ENCODE measurements at places on chromosomes 3 and 15. TPM values are rescaled to one million over a fixed set of nuclear protein-coding genes. Genes with fewer than 3 reads are reported as not detected.

DNA sequence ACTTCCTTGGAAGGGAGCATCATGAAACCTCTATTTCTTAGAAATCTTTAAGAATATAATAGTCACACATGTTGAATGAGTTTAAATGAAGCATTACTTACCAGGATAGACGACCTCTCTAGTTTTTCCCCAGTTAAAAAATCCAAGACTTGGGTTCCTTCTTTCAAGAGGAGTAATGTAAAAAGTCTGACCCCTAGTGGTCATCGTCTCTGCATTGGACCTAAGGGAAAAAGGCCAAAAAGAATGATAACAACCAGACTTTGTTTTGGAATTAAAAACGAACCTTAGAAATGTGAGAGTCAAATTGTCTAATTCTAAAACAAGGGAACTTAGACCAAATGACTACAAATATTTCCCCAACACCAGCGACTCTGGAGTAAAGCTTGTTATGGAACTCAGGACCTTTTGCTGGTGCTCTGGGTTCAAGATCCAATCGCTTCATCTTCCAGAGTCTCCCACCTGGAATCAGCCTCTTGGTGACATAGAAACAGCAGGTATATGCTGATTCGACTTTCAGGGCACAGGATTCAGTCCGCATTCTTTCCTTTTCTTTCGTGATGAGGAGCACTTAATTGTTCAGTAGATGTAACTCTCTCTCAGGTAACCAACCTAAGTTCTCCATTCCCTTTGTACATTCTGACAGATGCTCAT is 214.8 kb upstream of the TPRG1 start:
- no peak for DNase-seq

DNA sequence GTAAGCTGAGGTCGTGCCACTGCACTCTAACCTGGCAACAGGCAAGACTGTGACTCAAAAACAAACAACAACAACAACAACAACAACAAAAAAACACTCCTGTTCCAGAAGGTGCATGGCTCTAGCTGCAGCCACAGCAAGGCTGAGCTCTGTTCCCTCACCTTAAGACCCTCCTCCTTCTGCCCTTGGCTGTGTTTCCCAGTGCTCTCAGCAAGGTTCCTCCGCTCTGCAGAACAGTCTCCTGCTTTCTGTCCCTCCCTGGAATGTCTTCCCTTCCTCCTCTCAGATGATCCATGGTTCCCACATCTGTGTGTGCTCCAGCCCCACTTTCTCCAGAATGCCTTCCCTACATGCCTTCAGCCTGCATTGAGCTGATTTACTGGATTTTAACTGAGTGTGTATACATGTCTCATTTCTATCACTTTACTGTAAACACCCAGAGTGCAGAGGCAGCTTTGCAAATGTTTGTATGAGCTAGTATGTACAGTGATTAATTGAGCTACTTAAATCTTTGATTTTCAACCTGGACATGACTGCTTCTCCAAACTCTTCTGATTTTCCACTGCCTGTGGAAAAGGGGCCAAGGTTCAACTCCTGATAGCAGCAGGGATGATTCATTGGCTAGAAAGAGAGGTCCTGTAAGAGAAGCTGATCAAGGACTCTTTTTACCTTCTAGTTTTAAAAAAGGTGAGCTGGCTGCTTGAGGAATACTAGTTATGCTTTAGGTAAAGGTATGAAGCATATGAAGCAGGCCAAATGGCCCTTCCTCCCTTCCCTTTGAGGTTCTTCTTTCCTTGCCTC is 14.7 kb downstream of the ANKUB1 start:
- DNase-seq = no peak

DNA sequence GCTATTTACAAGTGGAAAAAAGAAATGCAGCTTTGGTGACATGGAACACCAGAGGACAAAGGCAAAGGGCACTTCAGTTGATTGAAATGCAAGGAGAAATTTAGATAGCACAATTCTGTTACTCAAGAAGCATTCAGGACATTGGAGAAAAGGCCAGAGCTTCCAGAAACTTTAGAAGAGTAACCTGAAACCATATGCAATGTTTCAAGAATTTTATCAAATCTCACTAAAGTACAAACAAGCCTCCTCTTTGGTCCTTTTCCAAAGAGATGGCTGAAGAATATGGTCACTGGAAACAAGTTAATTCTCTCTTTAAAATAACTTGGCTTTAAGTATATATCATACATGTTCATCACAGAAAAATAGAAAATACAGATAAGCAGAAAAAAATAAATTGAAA is 14.6 kb upstream of the LMOD3 start:
- no peak for DNase-seq

GRCh38 chr3:186152889-186153292 is 44.0 kb upstream of the ETV5 start:
- DNase-seq = no peak

GRCh38 chr15:40764629-40765103 is 798 bp downstream of the GCHFR start:
- DNase-seq = no peak

DNA sequence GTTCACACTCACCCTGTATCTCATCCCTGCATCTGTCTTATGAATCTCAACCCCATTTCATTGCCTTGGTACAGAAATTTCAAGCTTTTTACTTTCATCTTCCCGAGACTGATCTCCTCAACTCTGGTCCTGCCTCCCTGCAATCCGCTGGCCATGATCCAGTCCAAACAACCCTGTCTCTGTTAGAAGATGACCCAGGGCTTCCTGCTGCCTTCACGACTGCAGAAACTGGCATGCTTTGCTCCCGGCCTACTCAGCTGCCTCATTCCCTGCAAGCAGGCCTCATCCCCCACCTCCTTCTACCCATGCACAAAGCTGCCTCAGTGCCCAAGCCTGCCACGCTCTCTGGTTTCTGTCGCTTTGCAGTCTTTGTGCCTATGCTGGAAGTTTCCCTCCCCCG is 12.4 kb downstream of the HES1 start:
- DNase-seq = no peak

DNA sequence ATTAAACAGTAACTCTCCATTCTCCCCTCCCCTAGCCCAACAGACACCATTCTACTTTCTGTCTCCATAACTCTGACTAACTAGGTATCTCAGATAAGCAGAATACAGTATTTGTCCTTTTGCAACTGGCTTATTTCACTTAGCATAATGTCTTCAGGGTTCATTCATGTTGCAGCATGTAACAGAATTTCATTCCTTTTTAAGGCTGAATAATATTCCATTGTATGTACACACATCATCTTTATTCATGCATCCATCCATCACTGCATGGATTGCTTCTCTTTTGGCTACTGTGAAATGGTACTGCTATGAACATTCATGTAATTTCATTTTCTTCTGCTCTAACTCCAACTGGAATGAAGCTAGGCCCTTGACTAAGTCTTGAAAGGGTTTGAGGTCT is 2.0 kb upstream of the PTPN23 start:
- DNase-seq = no peak

DNA sequence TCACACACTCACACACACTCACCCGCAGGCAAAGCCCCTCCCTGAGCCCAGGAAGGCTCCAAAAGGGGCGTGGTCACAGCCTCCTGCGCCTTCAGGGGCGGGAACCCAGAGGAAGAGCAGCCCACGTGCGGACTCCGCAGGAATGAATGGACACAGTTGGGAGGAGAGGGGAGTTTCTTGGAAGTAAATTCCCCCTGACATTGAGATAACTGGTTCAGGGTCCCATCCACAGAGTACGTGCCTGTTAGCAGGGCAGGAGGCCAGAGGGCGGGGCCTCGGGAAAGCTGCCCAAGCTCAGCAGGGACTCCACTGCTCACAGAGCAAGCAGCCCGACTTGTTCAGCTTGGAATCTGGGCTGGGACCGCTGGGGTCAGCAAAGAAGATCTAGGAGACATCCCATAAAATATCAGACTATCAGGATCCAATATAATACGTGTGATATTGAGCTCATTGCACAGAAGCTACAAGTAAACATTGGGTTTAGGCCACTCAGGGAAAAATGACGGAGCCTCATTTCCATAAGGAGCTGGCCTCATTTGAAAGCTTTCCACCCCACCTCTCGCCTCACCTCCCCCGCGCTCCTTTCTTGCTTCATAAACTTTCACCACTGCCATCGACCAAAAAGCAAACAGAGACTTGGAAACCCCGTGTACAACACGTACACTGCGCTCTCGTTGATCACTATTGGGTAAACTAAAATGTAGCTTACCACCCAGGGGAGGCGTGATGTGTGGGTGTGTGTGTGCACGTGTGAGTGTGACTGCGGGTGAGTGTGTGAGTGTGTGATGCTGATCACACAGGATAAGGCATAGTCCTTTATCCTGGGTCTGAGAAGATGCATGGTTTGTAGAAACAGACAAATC is 36.0 kb downstream of the TM2D3 start:
- peak; percentile 56 for DNase-seq

DNA sequence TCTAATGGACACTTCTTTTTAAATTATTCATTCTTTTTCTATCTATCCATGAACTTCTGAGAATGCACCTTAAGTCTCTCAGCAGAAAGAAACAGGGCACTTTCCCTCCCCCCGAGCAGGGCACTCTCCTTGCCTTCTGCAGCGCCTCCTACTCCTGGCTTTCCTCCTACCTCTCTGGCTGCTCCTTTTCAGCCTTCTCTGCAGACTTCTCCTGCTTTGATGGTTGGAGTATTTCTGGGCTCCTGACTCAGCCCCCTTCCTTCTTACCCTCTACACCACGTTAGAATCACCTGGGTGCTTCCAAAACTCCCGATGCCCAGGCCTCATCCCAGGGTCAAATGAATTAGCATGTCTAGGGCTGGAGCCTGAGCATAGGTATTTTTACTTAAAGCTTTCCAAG is 3.4 kb downstream of the SCN5A start:
- no peak for DNase-seq

- DNase-seq = no peak
Observed at GRCh38 chr15:95162967-95163531, 931.7 kb downstream of the MCTP2 start.

GRCh38 chr3:12894629-12895028 is 53.3 kb upstream of the RPL32 start:
- DNase-seq = no peak

DNA sequence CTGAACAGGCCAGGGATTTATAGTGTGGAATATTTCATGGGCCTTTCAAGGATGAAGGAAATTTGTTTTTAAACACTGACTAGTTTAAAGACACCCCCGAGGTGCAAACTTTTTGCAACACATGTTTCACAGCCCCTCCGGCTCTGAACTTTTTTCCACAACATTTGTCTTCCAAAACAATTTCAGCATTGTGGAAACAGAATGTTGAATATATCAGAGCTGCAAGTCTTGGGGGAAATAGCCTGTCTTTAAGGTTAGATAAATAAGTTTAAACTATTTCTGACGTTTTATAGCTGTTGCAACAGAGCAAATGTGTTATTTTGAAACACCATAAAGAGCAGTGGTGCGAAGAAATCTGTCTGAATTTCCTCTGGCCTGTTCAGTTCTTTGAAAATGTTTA is 229.2 kb upstream of the GOLGA6L4 start:
- DNase-seq = no peak

DNA sequence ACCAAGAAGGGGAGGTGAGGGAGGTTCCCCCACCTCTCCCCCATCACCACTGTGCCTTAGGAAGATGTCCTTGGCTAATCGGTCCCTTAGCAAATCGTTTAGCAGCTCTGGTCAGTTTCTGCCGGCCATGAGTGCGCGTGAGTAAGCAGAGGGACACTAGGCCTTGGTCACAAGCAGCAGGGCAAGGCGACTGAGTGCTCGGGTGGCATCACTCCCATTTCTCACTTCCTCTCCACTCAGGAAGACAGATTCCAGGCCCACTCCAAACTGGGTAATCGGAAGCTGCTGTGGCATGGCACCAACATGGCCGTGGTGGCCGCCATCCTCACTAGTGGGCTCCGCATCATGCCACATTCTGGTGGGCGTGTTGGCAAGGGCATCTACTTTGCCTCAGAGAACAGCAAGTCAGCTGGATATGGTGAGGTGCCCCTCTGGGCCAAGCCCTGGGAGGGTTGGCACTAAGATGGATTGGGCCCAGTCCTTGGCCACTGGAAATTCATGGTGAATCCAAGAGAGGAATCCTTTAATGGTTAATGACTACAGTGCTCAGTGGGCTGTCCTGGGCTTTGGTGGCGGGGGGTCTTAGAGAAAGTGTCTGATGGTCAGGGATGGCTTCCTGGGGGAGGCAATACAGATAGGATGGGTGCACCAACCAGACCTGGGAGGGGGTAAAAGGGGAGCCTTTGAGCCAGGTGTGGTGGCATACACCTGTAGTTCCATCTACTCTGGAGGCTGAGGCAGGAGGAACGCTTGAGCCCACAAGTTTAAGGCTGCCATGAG is 4.0 kb downstream of the PARP3 start:
- no peak for DNase-seq

- peak; percentile 64 for DNase-seq
Observed at GRCh38 chr3:14118400-14119381, 6.0 kb downstream of the CHCHD4 start.

DNA sequence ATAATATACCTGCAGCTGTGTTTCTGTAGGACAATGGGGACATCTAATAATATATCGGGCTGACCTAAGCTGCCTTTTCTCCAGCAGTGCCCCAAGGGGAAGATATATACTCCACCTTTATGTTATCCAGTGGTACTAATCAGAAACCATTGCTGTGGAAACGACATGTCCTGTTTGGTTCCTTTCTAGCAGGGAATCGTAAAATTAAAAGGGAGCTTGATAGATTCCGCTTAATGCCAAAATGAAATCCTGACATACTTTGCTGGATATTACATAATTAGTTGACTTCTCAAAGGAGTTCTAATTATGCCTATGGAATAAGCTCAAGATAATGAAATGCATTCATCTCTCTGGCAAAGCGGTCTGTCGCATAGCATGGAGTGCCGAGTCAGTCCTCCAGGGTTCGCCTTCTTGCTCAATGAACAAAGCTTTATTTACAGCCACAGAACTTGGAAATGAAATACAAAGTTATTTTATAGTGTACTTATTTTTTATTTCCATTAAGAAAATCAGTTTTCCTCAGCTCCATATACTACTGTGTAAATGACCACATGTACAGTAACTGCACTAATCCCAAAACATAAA is 262.8 kb downstream of the LRTM1 start:
- DNase-seq = no peak

GRCh38 chr3:88203642-88204055 is 53.9 kb downstream of the C3orf38 start:
- DNase-seq = peak; percentile 72

- DNase-seq = no peak
Observed at GRCh38 chr15:48149858-48150257, 28.2 kb downstream of the MYEF2 start.

Gene BLOC1S6
- 62.0 TPM for polyA plus RNA-seq

Gene TGM5
- polyA plus RNA-seq = not detected

Gene SERPINI2
- 2.2 TPM for polyA plus RNA-seq

Gene SH3BP5
- 59.4 TPM for polyA plus RNA-seq

Gene WWTR1
- polyA plus RNA-seq = 69.2 TPM

Gene GOLGA8T
- polyA plus RNA-seq = not detected

Gene SAMMSON
- 0.28 TPM for polyA plus RNA-seq

Data from right lung (tissue), 10 donors.